ENCODE measurements at places on chromosomes 6 and 20.

- DNase-seq, result no peak
Measured at GRCh38 chr6:41955412-41955811, 13.8 kb upstream of the CCND3 start.

- no peak for DNase-seq
Measured at GRCh38 chr6:143976806-143977349, 31.2 kb downstream of the PLAGL1 start.

DNA sequence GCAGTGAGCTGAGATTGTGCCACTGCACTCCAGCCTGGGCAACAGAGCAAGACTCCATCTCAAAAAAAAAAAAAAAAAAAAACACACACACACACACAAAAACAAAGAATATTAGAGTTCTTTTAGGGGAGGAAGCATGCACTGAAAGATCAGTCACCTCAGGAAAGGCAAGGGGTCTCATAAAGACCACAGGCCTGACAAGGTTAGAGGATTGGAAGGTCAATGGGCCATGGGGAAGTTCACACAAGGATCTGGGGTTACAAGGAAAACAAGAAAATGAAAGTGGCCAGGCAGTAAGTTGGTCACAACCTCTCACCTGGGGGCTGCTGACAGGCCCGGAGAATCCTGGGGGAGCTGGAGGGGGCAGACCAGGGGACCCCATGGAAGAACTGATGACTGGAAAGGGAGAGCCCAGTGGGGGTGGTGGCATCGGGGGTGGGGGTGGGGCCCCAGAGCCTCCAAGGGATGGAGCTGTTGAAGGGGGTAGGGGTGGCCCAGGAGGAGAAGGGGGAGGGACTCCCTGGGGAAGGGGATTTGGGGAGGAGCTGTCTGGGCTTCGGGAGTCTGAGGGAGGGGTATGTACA lies 1.5 kb downstream of the RXRB start:
- no peak for DNase-seq

GRCh38 chr6:47478233-47479139 lies 897 bp downstream of the CD2AP start:
- DNase-seq, result peak; percentile 26

GRCh38 chr6:28543651-28544610 lies 18.2 kb downstream of the GPX5 start:
- peak; percentile 8 for DNase-seq

GRCh38 chr6:109170333-109170732 lies 75.0 kb downstream of the CEP57L1 start:
- no peak for DNase-seq

GRCh38 chr20:56587307-56588041 lies 41.6 kb upstream of the TFAP2C start:
- DNase-seq, result no peak

GRCh38 chr20:37219751-37220668 lies 40.7 kb upstream of the MROH8 start:
- DNase-seq, result no peak

- no peak for DNase-seq
Measured at GRCh38 chr6:160882791-160883279, 108.7 kb upstream of the MAP3K4 start.

GRCh38 chr20:31989030-31989645 lies 21.1 kb upstream of the CCM2L start:
- DNase-seq, result no peak
